Gastroesophageal sphincter (tissue), 4 donors: ENCODE measurements at places on chromosomes 3 and 15. TPM values are rescaled to one million over a fixed set of nuclear protein-coding genes. Genes with fewer than 3 reads are reported as not detected.

Gene TMCO5A
- not detected for total RNA-seq

DNA sequence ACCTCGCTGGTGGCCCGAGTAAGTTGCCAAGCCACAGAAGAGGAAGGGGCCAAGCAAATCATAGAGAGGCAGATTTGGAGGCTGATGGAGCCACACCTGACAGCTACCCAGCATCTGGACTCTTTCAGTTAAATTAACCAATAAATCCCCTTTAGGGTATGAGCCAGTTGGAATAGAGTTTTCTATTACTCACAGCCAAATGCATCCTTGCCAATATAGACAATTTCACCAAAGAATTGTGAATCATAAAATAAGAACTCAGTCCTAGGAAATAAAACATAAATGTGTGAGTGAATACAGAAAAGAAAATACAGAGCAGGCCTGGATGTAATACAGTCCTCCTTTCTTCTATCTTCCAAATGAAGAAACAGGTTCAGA, 161.6 kb upstream of the ANKRD28 start:
- ATAC-seq = no peak

GRCh38 chr15:53576841-53577240, 182.6 kb downstream of the WDR72 start:
- ATAC-seq = no peak

DNA sequence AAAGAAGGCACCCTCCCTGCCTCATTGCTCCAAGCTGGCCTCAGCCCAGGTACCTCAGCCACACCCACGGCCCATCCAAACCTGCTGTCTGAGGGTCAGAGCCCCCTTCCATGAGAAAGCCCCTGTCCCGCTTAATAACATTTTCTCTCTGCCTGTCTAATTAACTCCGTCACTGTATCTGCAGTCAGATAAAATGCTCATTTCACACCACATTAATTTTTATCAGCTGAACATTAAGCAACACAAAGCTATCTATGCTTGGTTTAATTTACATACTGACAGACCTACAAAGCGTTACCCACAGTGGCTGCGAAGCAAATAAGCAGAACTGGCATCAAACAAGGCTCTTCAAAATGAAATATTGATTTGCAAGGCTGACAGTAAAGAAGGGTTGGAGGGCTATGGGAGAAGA, 309.8 kb upstream of the ICE2 start:
- ATAC-seq = no peak

GRCh38 chr3:48851407-48851806, 3.7 kb upstream of the PRKAR2A start:
- no peak for ATAC-seq

Gene SLC25A38
- 24.9 TPM for total RNA-seq
